ENCODE measurements at places on chromosomes 5 and 9. TPM values are rescaled to one million over a fixed set of nuclear protein-coding genes. Genes with fewer than 3 reads are reported as not detected.

GRCh38 chr9:82168585-82168984 lies 180.0 kb downstream of the SPATA31D1 start:
- H3K36me3 ChIP-seq: no peaks in the 10 kb centered on the region
- DNase-seq: no peak
- H3K4me1 ChIP-seq: peaks cover 16% of the 10 kb centered on the region
- H3K27me3 ChIP-seq: no peaks in the 10 kb centered on the region
- H3K27ac ChIP-seq: no peak overlapping the region
- H3K4me3 ChIP-seq: no peak overlapping the region

DNA sequence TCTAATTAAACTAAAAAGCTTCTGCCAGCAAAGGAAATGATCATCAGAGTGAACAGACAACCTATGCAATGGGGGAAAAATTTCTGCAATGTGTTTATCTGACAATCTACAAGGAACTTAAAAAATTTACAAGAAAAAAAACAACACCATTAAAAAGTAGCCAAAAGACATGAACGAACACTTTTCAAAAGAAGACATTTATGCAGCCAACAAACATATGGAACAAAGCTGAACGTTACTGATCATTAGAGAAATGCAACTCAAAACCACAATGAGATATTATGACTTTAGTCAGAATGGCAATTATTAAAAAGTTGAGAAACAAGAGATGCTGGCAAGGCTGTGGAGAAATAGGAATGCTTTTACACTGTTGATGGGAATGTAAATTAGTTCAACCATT lies 530.4 kb upstream of the DAB2 start:
- H3K36me3 ChIP-seq: no peaks in the 10 kb centered on the region
- H3K4me3 ChIP-seq: no peak overlapping the region
- no peaks in the 10 kb centered on the region for H3K27me3 ChIP-seq
- no peak for DNase-seq
- H3K27ac ChIP-seq: no peak overlapping the region

GRCh38 chr5:142107736-142108431 lies 695 bp upstream of the NDFIP1 start:
- peak overlapping the region; percentile 63 for H3K4me3 ChIP-seq
- H3K36me3 ChIP-seq: no peaks in the 10 kb centered on the region
- H3K27me3 ChIP-seq: no peaks in the 10 kb centered on the region
- no peak for DNase-seq

DNA sequence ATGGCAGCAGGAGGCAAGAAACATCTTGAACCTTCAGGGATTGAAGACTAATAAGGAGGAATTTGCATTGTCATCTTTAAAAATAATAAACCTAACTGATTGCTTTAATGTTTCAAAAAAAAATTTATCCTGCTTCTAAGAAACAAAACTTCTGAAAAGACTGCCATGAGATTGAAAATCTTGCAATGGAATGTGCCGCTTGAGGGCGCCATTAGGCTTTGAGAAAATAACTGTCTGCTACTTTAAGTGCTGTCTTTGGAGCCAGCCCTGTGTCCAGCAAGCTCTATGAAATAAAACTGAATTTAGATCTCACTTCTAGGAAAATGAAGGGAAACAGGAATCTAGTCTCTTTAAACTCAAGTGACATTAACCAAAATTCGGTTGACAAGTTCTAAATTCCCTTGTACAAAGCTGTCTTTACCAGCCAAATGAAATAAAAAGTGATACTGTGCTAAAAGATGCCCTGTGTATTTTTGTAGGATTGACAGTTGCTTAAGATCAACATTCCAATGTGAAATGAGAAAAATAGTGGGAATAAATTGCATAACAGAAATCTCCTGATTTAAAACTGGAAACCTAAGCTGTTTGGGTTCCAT lies 79.4 kb downstream of the ESM1 start:
- H3K4me1 ChIP-seq: peaks cover 6% of the 10 kb centered on the region
- no peaks in the 10 kb centered on the region for H3K36me3 ChIP-seq
- peak; percentile 82 for DNase-seq
- no peak overlapping the region for H3K4me3 ChIP-seq
- no peak overlapping the region for H3K27ac ChIP-seq
- H3K27me3 ChIP-seq: peaks cover 7% of the 10 kb centered on the region

SHOC1 gene
- total RNA-seq: 0.56 TPM

PCDHA13 gene
- total RNA-seq: not detected

DNAJA1 gene
- total RNA-seq: 60.5 TPM
